ENCODE measurements at places on chromosomes 11 and 22.

DNA sequence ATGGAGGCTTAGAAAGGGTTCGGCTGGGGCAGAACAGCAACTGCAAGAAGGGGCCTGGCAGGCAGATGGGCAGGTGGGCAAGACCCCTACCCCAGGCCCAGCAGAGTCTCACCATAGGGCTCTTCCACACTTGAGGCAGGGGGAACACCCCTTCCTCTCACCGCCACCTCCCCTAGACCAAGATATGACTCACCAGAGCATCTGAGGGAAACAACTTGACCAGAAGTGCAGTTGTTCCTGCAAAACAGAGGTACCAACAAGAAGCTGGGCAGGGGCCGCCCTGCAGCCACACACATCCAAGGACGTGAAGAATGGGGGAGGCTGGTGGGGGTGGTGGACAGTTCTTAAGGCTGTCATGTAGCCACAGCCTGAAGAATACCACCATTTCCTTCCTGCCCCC is 10.9 kb downstream of the TMPRSS5 start:
- DNase-seq: no peak

DNA sequence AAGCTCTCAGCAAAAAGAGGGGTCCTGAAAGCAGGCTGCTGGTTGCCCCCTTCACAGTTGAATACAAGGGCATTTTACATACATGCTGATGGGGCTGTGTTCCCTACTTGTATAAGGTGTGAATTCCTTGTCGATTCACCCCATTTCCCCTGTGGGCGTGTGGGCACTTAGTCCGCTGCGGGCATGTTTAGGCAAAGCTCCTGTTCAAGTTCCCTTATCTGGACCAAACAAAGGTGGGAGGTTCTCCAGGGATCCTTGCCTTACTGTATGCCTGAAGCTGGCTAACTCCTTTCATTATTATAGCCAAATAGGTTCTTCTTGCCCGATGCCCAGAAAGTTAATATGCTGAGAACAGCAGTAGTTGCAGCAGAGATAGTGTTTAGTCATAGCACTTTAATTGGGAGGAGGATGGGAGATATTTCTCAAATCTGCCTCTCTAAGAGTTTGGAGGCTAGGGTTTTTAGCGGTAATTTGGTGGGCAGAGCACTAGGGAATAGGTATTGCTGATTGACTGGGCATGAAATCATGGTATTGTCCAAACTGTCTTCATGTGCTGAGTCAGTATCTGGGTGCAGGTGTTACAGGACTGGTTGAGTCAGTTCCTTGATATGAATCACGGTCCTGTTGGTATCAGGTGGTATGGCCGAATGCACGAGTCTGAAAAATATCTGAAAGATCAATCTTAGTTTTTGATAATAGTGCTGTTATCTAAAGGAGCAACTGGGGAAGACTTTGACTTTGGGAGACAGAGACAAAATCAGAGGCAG is 32.7 kb downstream of the METTL15 start:
- DNase-seq: no peak

DNA sequence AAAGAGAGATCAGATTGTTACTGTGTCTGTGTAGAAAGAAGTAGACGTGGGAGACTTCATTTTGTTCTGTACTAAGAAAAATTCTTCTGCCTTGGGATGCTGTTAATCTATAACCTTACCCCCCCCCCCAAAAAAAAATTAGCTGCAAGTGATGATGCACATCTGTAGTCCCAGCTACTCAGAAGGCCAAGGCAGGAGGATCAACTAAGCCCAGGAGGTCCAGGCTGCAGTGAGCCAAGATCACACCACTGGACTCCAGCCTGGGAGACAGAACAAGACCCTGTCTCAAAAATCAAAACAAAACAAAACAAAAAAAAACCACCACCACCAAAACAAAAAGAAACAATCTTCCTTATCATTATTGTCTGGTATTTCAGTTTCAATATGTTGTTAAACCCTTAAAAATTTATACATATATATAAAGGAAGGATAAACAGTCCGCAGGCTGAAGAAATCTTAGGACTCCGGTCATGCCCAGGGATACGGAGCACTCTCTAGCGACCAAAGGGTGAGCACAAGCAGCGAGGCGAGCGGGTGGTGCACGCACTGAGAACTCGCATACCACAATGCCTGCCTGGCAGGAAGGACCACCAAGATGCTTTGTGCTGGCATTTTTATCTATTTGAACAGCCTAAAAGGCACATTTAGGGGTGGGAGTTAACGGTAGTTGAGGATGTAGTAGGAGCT is 6.4 kb downstream of the POLDIP3 start:
- DNase-seq: no peak

DNA sequence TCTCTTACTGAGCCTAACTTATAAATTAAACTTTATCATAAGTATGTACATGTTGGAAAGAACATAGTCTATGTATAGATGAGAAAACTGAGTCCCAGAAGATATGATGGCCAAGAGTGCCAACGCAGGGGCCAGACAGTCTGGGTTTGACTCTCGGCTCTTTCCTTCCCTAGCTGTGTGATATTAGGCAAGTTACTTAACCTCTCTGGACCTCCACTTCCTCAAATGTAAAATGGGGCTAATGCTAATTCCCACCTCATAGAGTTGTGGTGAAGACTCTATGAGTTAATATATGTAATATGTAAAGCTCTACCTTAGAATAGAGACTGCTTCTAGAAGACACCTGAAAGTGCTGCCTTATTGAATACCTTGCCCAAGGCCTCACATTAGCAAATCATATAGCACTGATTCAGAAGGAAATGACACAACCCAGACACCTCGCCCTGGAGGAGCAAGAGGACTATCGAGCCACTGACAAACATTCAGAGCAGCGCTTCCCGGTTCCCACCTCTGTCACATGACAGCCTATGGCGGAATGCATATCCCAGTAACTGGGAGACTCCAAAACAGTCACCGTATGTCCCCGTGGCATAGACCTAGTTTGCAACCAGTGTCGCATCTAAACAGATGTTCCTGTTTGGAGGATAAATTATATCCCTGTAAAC is 11.3 kb upstream of the CCDC86 start:
- no peak for DNase-seq

DNA sequence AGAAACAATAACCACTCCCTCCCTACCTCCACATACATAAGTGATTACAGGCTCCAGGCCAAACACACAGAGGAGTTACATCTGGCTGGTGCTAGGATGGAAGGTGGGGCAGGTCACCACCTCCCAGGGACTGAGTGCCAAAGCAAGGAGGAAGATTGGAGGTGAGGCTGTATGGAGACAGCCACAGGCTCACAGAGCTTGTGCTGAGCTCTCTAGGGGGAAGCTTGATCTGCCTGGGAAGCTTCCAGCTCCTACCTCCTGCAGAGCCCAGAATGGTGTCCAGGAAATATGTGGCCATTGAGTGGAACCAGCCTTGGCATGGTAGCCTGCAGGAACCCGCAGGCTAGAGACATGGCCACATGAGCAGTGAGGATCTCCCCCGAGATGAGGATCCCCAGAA is 3.6 kb upstream of the MED15 start:
- no peak for DNase-seq

DNA sequence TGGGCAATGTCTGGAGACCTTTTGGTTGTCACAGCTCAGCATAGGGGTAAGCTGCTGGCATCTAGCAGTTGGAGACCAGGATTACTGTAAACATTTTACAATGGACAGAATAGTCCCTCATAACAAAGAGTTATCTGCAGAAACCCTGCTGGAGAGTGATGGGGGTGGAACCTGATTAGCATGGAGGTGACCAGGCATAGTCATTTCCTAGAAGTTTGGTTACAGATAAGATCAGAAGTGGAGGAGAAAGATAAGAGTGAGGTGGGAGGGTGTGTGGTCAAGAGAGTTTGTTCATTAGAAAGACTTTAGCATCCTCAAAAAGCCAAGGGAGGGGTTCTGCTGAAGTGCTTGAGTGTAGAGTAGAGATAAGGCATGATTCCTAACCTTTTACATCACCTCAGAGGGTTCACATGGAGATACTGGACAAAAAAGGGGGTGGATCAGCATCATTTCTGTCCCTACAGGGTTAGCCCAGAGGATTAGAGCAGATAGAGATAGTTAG is 38.8 kb downstream of the PRDM11 start:
- DNase-seq: no peak

GRCh38 chr11:57335023-57335342 is 709 bp downstream of the SSRP1 start:
- no peak for DNase-seq
